Eye (tissue), 1 donor: ENCODE measurements at places on chromosomes 5 and 9.

DNA sequence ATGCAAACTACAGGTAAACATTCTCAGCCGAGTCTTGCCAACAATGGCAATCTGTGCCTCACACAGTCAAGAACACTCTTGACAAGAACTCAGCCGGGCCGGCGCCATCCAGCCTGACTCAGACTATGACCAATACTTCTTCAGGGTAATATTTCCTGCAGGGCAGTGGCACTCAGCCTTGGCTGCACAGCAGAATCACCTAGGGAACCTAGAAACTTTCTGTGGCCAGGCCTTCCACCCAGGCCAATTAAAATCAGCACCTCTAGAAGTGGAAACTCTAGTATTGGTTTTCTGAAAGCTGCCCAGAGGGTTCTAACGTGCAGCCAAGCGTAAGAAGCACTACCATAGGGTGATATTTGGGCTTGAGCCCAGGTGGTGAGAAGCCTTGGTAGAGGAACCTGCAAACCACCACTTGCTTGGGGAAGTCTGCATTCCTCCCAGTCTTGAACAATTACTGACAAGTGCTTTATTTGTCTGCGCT lies 120.6 kb downstream of the TTLL11 start:
- peak; percentile 24 for DNase-seq

GRCh38 chr9:22700171-22700570 lies 253.5 kb downstream of the DMRTA1 start:
- no peak for DNase-seq

- DNase-seq, result peak; percentile 58
Observed at GRCh38 chr5:125413496-125414274, 667.2 kb upstream of the ZNF608 start.

GRCh38 chr9:132447346-132447745 lies 37.3 kb downstream of the CFAP77 start:
- peak; percentile 38 for DNase-seq

DNA sequence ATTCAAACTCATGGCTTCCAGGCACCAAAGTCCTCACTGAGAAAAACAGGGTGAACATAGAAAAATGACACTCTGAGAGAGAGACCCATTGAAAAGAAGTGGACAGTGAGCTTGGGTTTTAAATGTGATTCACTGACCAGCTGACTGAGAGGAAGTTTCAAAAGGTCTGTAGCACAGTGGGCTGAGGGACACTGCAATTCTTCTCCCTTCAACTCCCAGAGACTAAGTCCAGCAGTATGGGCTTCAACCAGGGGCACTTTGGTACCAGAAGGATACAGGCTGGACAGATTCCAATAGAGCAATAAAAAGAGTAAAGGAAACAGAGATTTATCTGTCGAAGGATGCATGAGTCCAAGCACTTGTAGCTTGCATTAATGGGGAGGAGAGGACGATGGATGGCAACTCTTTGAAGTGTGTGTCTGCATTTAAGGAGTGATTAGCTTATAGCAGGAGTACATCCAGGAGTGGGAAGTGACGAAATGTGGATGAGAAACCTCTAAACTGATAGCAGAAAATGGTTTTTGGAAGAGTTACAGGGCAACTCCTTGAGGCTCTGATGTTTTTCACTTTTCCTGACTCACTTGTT lies 117.0 kb upstream of the ANKRD55 start:
- DNase-seq, result no peak

DNA sequence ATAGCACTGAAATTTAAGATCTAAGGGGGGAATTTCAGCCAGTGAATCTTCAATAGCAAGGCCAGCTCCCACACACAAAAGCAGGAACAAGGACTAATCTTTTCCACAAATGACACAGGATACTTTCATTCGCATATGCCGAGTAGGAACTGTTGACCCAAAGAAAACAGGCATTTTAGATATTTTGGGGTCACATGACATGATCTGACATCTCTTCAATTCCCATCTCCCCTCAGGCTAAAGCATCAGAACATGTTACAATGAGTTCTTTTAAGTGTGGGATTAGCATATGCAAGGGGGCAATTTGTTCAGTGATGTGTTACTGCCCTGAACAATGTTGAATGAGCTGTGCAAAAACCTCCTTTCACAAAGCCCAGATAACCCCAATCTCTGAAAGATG lies 68.2 kb downstream of the TLE1 start:
- DNase-seq, result peak; percentile 64

GRCh38 chr5:5360941-5361520 lies 61.4 kb upstream of the ICE1 start:
- DNase-seq, result peak; percentile 83

- DNase-seq, result no peak
Observed at GRCh38 chr5:149265597-149265996, 6.1 kb upstream of the AFAP1L1 start.

GRCh38 chr9:86751207-86751606 lies 196.1 kb downstream of the GAS1 start:
- no peak for DNase-seq

DNA sequence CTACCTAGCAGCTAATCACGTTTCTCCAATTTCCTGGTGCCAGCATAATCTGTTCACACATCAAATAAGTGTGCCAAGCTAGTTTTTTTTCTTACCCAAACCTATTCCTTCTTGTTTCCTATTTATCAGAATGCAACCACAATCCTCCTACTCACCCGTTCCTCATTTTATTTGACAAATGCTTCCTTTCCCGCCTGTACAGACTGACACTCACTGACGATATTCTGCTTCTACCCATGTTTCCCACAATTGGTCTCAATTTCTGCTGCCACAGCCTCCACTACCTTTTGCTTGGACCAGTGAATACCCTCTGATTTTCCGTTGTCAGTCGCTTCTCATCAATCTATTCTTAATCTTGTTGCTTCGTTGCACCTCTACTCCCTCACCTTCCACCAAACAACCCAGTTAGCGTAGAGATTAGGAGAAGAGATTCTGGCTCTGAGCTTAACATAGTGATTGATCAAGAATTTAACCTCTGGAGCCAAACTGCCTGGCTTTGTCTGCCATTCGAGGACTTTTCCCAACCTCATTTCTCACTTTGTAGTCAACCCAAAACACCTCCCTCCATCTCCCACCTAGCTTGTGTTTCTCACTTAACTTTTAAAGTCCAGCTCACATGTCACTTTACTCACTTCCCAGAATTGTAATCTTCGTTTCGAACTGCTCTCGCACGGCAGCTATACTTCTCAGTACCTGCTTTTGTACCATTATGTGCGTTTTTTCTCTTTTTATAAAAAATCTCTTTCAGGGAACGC lies 729 bp upstream of the TMEM38B start:
- no peak for DNase-seq

- peak; percentile 49 for DNase-seq
Observed at GRCh38 chr9:121750715-121751623, 99.5 kb downstream of the DAB2IP start.
